ENCODE measurements at places on chromosomes 16 and 17.

- DNase-seq: no peak
Observed at GRCh38 chr16:27270349-27270748, 1.8 kb upstream of the NSMCE1 start.

DNA sequence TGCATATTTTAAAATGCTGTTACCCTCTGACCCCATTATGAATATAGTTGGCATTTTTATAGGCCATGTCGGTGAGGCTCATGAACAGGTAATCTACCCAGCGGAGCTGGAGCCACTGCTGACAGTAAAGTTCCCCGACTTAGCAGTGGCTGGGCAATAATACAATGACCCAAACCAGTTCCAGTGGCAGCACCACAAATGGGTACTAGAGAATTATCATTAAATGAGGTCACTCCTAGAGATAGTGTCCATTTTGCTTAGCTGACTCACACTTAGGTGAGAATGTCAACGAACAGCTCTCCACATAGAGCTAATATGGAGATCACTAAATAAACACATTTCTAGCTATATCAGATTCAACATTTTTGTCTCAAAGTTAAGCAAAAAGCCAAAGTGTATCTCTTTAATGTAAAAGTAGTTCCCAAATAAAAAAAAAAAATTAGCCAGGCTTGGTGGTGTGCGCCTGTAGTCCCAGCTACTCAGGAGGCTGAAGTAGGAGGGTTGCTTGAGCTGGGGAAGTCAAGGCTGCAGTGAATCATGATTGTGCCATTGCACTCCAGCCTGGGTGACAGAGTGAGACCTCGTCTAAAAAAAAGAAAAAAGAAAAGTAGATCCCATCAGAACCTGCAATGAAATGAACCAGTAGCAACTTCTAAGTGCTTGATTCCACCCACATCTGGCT lies 7.4 kb downstream of the MYO1D start:
- no peak for DNase-seq

DNA sequence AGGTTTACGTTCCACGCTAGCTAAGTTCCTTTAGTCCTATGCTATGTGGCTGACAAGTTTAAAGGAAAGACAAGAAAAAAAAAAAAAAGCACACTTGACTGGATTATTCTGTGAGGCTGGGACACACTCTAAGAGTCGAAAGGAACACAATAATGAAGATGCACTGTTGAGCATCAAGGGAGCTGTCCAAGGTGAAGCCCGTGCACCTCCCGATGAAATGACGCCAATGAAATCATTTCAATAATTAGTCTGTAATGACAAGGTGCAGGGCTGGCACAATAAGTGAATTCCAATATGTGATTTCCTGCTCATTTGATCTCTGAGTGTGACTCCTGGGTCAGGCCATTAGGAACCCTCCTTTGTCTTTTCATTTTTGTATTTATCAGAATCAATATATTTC lies 232.9 kb downstream of the CDH13 start:
- no peak for DNase-seq

- DNase-seq: no peak
Observed at GRCh38 chr17:74759243-74759801, 10.9 kb downstream of the NHERF1 start.

DNA sequence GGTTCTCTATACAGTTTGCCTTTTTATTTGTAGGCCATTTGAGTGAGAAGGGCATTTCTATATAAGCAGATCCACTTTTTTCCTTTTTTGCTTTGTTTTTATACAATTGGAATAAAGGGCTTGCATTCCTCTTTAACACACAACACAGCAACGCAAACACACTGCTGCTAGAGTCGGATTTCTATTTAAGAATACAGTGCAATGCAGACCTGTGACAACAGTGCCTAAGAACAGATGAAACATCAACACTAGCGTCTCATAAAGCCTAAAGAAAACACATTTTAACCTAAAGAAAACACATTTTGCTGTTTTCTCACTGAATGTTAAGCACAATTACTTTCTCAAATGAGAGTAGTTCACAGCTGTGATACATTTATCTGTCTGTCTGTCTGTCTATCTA lies 1141.1 kb downstream of the CDH11 start:
- DNase-seq: no peak

DNA sequence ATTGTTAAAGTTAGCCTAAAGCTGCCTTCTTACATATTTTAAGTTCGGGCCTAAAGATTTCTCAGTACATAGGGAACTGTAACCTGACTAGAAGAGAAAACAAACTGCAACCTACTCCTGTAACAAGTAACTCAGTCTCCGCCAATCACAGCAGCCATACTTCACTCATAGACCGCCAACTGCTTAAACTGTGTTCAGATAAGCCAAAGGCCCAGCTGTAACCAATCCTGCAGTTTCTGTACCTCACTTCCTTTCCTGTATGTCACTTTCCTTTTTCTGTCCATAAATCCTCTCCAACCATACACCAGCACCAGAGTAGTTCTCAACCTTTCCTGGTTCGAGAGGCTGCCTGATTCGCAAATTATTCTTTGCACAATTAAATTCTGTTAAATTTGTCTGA lies 41.5 kb downstream of the GLG1 start:
- DNase-seq: no peak

- DNase-seq: no peak
Observed at GRCh38 chr16:2767891-2768290, 9.2 kb downstream of the ELOB start.

GRCh38 chr16:69157196-69157595 lies 24.7 kb downstream of the UTP4 start:
- DNase-seq: no peak

DNA sequence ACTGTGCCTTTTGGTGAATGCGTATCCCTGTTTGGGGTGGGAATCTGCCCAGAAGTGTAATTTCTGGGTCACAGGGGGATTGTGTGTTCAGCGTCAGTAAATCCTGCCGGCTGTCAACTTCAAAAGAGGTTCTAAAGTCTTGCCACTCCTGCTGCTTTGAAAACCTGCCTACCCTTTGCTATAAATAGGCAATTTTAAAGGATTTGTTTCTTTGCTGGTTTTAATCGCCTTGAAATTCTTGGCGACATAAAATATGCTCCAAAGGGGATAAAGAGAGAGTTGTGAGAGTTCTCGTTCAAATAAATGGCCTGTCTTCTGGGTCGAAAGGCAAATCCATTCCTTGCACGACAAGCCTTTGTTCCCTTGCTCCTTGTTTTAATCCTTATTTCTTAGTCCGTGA lies 143.4 kb downstream of the IRF8 start:
- no peak for DNase-seq

GRCh38 chr16:56600398-56600999 lies 7.9 kb upstream of the MT2A start:
- no peak for DNase-seq

GRCh38 chr16:2720719-2721633 lies 952 bp upstream of the PRSS27 start:
- DNase-seq: peak; percentile 29

DNA sequence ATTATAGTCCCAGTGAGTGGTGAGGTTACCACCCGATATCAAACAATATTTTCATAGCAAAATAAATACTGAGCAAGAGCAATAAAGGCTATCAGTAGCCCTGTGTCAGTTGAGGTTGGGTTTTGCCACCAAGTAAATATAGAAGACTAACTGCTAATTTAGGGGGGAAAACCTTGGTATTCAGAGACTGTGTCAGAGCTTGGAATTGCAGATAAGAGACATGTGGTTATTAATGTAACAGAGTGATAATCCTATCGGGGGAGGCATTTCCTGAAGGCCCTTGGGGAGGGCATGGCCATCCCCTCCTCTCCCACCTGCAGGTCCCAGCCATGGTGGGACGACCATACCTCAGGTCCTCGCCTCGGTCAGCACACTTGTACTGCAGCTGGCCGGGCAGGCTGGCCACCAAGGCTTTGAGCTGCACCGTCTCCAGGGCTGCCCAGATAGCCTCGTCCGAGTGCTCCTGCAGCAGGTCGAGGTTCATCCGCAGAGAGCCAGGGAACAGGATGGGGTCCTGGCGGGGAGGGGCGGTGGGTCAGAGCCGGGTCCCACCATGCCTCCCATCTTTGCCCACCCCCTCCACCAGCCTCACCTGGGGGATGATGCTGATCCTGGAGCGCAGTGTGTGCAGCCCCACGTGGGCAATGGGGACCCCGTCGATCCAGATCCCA lies 68.9 kb downstream of the ABCC6 start:
- DNase-seq: no peak

DNA sequence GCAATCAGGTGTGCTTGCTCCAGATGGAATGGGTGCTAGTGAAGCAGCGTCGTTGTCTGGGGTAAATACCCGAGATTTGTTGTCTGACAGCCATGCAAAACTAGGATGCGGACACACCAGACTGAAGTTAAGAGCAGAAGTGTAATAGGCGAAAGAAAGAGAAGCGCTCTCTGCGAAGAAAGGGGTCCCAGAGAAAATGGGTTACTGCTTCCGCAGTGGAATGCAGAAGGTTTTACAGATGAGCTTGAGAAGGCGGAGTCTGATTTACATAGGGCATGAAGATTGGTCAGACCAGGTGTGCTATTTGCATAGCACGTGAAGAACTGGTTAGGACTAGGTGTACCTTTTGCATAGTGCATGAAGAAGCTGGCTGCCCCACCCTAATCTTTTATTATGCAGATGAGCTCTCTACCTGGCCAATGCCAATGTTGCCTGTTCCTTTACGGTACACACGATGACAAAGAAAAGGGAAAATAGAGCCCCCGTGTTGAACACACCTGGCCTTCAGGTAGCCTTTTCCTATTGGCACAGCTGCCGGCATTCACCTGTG lies 32.0 kb upstream of the SNN start:
- DNase-seq: no peak
